ENCODE measurements at places on chromosomes 5 and 9.

GRCh38 chr5:105952875-105953274, 1717.9 kb downstream of the EFNA5 start:
- DNase-seq, result peak; percentile 19

DNA sequence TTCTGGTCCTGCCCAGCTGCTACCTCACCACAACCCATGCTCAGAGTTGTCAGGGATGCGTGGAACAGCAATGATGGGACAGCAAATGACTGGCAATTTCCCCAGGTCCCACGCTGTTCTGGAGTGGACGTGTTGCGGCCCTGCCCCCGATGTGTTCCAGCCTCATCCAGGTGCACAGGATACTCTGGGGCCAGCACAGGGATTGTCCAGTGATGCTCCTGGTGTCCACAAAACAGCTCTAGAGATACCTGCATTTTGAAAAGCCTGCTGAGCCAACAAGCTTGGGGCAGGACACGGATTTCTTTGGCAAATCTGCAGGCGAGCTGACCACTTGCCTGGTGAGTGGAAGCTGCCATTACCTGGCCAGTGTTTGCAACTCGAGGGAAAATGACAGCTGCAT, 88.7 kb downstream of the ANKRD33B start:
- DNase-seq, result peak; percentile 12

GRCh38 chr9:36870960-36871359, 163.1 kb downstream of the PAX5 start:
- DNase-seq, result no peak

DNA sequence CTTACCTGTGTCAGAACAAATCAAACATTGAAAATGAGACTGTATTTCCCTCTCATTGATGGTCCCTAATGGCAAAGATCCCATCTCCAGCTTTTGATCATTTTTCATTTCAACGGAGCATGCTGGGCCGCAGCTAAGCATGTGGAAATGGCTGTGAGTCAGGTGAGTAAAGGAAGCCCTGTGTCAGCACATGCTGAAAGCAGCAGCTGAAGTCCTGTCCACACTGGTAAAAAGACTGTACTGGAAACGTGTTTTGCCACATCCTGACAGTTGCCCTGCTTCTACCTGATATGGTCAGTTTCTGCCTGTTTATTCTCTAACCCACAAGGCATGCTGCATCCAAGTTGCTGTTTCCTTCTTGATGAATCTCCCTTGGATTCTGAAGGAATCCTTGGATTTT, 330.1 kb downstream of the EFNA5 start:
- no peak for DNase-seq

DNA sequence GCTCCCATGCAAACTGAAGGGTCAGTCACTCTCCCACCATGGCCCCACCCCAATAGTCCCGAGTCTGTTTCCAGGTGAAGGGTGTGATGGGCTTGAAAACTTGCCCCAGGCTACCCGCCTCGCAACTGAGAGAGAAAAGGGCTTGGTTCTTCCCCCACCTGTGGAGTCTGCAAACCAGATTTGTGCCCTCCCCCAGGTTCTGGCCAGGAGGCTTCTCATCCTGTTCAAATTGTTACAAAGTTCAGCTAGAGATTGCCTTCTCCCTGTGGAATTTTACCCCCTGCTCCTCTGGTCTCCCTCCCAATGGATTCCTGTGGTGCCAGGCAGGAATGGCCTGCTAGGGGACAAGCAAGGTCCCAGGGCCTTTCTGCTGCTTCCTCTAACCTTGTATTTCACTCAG, 93.1 kb upstream of the ACO1 start:
- no peak for DNase-seq

- DNase-seq, result no peak
Observed at GRCh38 chr9:81989700-81990099, 1.1 kb downstream of the SPATA31D1 start.

DNA sequence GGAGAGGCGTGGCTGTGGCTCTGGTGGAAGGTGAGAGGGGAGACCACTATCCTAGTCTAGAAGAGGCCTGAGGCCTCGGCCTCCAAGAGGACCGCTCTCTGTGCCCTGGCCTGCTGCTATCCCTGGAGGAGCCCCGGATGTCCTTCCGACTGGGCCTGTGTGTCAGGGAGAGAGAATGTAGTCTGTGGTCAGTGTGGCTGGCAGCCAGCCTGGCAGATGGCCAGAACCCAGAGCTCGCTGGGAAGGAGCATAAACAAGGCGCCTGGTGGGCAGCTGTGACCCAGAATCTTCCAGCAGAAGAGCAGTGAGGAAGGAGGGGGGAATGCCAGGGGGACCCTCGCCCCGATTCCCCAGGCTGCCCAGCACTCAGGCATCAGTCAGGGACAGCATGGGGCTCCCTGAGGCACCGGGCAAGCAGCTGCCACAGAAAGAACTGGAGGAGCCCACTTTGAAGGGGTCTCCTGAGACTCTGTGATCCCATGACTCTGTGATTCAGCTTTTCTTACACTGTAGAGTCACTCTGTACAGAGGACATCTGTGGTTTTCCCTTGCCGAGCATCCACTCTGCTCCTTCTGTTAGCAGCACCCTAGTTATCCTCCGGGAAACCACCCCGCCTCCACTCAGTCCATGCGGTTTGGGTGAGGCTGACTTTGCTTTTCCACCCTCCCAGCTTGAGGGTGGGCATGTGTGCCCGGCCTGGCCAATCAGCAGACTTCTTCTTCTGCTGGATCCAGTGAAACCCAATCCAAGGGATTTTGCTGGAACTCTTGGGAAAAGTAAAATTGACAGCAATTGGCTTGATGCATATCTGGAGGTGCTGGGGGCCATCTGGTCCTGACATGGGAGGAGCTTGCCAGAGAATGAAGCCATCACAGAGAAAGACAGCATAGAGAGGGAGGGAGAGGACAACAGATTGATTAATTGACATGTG, 46.2 kb upstream of the PWWP2A start:
- DNase-seq, result peak; percentile 90
